ENCODE measurements at places on chromosomes 5 and 9.
A peak's percentile ranks its signal among the peaks of the same experiment; 100 is the strongest.

DNA sequence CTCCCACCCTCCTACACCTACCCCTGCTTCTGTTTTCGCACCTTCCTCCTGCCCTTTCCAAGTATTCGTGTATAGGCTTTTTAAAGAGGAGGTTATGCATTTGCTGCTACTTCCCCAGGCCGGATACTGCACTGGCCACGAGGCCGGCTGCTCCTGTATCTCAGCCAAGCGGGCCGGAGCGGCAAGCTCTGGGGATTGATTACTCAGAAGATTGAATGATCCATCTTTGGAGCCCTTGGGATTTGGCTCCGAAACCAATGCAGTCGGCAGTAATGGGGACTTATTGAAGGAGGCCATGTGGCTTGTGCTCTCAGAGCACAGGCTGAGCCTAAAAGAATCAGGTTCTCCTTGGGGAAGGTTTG is 405.3 kb downstream of the TLE4 start:
- no peak overlapping the region for H3K27ac ChIP-seq
- H3K36me3 ChIP-seq, result no peaks in the 10 kb centered on the region
- peaks cover 2% of the 10 kb centered on the region for H3K27me3 ChIP-seq
- H3K4me3 ChIP-seq, result no peak overlapping the region

DNA sequence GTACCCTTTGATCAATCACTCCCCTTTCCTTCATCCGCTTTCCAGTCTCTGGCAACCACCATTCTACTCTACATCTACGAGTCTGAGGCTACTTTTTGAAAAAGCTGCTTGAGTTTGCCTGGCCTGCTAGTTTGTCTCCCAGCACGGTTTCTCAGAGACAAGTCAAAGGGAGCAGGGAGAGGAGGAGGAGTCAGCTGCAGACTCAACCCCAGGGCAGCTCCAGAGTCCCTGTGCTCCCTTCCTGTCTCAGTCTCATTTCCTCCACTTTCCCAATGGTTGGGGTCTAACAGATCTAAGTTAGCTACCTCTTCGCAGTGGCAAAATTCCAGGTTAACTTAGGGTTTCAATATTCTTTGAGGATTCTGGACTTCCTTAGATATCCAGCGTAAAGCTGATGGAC is 80.0 kb upstream of the PCA3 start:
- peaks cover 15% of the 10 kb centered on the region for H3K27me3 ChIP-seq
- DNase-seq, result no peak
- no peak overlapping the region for H3K4me3 ChIP-seq
- H3K36me3 ChIP-seq, result no peaks in the 10 kb centered on the region

GRCh38 chr9:87684627-87685219 is 41.2 kb upstream of the CTSL start:
- H3K36me3 ChIP-seq, result no peaks in the 10 kb centered on the region
- H3K27me3 ChIP-seq, result peaks cover 6% of the 10 kb centered on the region
- no peak overlapping the region for H3K4me3 ChIP-seq
- peaks cover 5% of the 10 kb centered on the region for H3K4me1 ChIP-seq
- DNase-seq, result no peak

GRCh38 chr9:135147474-135147805 is 60.0 kb downstream of the OLFM1 start:
- no peak overlapping the region for H3K4me3 ChIP-seq
- DNase-seq, result no peak
- no peaks in the 10 kb centered on the region for H3K4me1 ChIP-seq
- no peaks in the 10 kb centered on the region for H3K27me3 ChIP-seq
- H3K36me3 ChIP-seq, result no peaks in the 10 kb centered on the region

- no peak overlapping the region for H3K27ac ChIP-seq
- H3K36me3 ChIP-seq, result no peaks in the 10 kb centered on the region
- no peak for DNase-seq
- H3K4me1 ChIP-seq, result no peaks in the 10 kb centered on the region
- no peak overlapping the region for H3K4me3 ChIP-seq
Observed at GRCh38 chr5:146645342-146645741, 129.4 kb upstream of the GPR151 start.

DNA sequence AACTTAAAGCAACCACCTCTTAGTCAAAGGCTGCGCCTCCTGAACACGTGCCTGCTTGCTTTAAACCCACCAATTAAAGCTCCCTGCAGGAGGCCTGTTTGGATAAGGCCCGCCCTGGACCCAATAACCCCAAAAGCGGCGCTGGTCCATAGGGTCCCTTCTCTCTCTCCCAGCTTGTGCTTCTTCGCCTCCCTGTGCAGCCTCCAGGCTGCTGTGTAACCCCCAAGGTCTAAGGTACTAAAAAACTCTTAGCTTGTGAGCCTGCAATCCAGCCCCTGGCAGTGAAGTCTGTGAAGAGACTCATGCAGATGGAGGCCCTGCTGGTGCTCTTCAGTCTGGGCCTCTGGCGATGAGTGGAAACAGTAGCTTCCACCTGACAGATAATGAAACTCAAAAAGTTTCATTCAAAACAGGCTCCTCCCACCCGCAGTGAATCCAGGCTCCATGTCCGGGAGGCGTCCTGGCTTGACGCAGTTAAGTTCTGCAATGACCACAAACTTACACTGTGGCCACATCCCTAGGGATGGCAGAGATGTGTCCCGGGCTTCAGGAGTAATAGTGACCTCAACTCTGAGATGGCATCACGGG is 97.3 kb downstream of the PRRT1B start:
- H3K27ac ChIP-seq, result peak overlapping the region; percentile 57
- H3K4me1 ChIP-seq, result peaks cover 6% of the 10 kb centered on the region
- H3K4me3 ChIP-seq, result no peak overlapping the region
- no peaks in the 10 kb centered on the region for H3K27me3 ChIP-seq

DNA sequence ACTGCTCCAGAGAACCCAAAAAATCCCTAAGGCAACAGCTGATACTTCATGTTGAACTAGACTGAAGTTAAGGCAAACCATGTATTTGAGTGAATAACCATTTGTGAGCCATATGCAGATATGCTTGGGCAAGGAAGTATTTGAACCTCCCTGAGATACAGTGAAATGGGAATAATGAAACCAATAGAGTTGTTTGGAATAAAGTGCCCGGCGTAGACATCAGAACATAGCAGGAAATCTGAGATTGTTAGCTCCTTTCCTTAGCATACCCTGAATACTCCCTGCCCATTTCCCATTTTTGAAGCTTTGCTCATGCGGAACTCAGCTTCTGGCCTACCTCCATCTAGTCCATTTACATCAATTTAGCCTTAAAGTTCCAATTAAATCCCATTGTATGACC is 611.9 kb downstream of the EFNA5 start:
- no peak overlapping the region for H3K27ac ChIP-seq
- no peaks in the 10 kb centered on the region for H3K36me3 ChIP-seq
- DNase-seq, result no peak
- H3K27me3 ChIP-seq, result no peaks in the 10 kb centered on the region
- no peak overlapping the region for H3K4me3 ChIP-seq

DNA sequence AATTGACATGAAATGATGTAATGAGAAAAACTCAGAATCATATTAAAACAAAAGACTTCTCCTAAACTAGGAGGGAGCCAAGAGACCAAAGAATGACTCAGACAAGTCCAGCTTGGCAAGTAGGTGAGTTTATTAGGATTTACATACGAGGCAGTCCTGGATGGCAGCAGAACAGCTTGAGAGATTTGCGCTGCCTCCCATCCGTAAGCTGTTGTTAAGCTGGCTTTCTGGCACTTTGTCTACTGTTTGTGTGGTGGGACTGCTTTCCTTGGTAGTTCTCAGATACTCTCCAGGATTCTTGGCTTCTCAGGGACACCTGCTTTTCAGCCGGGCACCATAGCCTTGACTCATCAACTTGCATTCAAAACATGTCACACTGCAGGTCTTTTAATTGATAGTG is 57.6 kb downstream of the COX7C start:
- no peak overlapping the region for H3K4me3 ChIP-seq
- H3K36me3 ChIP-seq, result no peaks in the 10 kb centered on the region
- H3K27ac ChIP-seq, result no peak overlapping the region

- H3K27ac ChIP-seq, result no peak overlapping the region
- H3K36me3 ChIP-seq, result peaks cover 7% of the 10 kb centered on the region
- DNase-seq, result no peak
- no peaks in the 10 kb centered on the region for H3K27me3 ChIP-seq
Observed at GRCh38 chr5:65017636-65018035, 248.9 kb downstream of the CWC27 start.

GRCh38 chr5:174056064-174056847 is 10.8 kb downstream of the NSG2 start:
- no peak overlapping the region for H3K27ac ChIP-seq
- H3K27me3 ChIP-seq, result no peaks in the 10 kb centered on the region
- H3K4me1 ChIP-seq, result no peaks in the 10 kb centered on the region
- no peaks in the 10 kb centered on the region for H3K36me3 ChIP-seq

DNA sequence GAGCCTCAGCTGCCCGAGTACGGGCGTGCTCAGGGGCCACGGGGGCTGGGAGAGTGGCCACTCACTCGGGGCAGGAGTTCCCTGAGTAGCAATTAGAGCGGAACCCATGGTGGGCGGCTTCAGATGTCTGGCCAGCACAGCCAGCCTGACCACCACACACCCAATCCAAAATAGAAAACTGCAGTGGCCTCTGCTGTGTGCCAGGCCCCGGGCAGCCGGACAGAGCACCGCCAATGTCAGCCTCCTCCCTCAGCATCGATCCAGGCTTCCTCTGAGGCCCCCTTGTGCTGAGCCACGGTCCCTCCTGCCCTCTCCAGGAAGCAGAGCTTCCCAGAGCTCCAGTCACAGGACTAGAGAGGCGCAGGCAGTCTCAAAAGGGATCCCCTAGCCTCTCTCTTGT is 2.7 kb downstream of the ADAMTS2 start:
- H3K27ac ChIP-seq, result no peak overlapping the region
- H3K36me3 ChIP-seq, result peaks cover 3% of the 10 kb centered on the region
- H3K27me3 ChIP-seq, result peaks cover 45% of the 10 kb centered on the region
- no peak overlapping the region for H3K4me3 ChIP-seq

DNA sequence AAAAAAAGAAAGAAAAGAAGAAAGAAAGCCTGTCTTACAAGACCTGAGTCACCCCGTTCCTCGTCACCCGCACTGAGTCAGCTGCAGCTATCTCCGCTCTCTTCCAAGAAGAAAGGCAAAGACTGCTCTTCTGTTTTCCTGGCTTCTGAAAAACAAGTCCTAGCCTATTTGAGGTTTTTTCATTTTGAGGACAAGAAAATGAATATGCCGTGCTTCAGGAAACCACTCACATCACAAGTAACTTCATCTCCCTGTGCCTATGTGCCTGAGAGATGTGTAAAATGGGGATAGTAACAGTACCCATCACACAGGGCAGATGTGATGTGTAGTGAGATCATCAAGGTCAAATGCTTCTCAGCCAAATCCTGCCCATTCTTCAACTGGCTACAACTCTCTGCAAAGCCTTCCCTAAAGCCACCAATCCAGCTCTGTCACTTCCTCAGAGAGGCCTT is 78.4 kb downstream of the GLDC start:
- no peak for DNase-seq
- no peaks in the 10 kb centered on the region for H3K4me1 ChIP-seq
- peaks cover 3% of the 10 kb centered on the region for H3K27me3 ChIP-seq
- H3K36me3 ChIP-seq, result no peaks in the 10 kb centered on the region

- no peaks in the 10 kb centered on the region for H3K4me1 ChIP-seq
- no peak overlapping the region for H3K4me3 ChIP-seq
- H3K27ac ChIP-seq, result no peak overlapping the region
- no peak for DNase-seq
- H3K27me3 ChIP-seq, result no peaks in the 10 kb centered on the region
Observed at GRCh38 chr5:93777620-93778019, 36.2 kb upstream of the POU5F2 start.

- peaks cover 16% of the 10 kb centered on the region for H3K4me1 ChIP-seq
- no peak for DNase-seq
- no peak overlapping the region for H3K27ac ChIP-seq
- no peaks in the 10 kb centered on the region for H3K36me3 ChIP-seq
Observed at GRCh38 chr9:19517202-19517942, 108.6 kb downstream of the ACER2 start.

- H3K4me1 ChIP-seq, result no peaks in the 10 kb centered on the region
- H3K36me3 ChIP-seq, result no peaks in the 10 kb centered on the region
- H3K27me3 ChIP-seq, result no peaks in the 10 kb centered on the region
- no peak for DNase-seq
Observed at GRCh38 chr9:86730163-86730928, 217.0 kb downstream of the GAS1 start.

Data from activated naive CD8-positive, alpha-beta T cell treated with anti-CD3 and anti-CD28 coated beads, Interleukin-2, amount 10 ng/mL, durations not matched to agents 7 days and 5 days (primary cell).